SK-N-SH (cell line): ENCODE measurements at places on chromosomes 2 and 18.
A peak's percentile ranks its signal among the peaks of the same experiment; 100 is the strongest.

DNA sequence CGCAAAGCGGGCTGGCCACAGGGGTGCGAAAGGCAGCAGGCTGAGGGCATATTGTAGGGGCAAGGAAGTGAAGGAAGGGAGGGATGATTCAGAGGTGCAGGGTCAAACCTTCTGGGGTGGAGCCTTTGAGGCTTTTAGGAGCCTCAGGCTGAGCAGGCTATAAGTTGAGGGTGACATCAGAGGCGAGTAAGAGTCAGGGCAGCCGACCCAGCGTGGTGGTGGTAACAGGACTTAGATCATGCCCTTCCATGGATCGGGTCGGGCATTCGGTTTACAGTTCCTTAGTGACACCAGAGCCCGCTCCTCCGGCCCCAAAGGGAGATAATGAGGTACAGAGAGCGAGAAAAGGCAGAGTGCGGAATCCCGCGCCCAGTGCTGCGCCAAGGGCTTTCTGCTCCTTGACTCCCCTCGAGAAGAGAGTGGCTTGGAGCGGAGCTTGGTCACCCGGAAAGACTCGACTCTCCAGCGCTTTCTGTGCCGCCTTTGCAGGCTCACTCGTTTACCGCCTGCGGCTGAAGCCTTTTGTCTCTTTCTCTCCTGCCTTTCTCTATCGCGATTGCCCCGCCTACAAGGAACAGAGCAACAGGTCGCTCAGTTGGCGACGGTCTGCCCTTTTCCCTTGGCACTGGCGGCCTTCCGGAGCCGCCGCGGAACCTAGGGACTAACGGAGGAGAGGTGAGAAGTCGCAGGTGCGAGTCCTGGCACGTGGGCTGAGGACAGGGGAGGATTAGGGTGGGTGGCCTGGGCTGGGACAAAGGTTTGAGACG is 720 bp downstream of the LBX2 start:
- DNase-seq = peak; percentile 49

GRCh38 chr2:221693365-221693764 is 121.3 kb upstream of the EPHA4 start:
- DNase-seq = no peak

DNA sequence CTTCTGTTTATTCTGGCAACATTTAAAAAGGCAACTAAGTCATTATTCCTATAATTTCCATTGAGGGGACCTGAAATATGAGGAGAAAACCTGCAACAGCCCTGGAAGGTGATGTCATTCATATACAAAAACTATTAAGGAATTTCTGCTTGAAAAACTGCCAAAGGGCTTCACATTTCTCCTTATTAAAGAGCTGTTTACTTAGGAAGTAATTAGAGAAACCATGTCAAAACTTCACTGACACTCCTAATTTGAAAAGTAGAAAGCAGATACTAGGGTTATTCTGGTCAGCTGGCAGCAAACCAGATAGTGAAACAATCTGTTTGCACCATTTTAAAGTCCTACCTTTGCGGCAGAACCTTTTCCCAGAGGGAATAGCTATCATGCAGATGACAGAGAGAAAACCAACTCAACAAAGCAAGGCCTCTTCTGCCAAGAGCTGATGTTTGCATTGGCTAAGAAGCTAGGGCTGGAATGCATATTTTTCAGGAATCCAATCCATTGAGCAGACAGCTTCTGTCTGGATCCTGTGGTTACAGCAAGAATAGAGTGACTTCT is 592.2 kb upstream of the SYT4 start:
- no peak for DNase-seq

DNA sequence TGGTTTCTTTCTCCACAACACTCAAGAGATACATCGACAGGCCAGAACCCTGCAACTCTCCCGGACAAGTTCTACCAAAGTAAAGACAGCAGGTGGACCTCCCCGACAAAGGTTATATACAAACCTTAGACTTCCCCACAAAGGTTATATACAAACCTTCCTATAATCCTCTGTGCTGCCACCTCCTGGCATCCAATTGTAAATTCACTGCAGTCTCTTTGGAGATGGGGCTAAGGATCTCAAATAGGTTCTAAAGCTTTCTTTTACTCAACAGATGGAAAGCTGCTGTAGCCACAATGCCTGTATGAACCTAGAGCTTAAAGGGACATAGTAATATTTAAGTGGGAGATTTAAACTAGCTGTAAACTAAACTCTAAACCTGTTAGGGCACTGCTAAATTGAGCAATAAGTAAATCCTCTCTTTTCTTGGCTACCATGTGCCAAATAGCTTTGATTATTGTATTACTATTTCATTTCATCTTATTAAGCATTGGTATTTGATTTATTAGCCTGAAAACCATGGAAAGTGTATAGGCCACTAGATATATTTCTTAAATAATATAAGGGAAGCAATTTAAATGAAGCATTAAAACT is 9.8 kb upstream of the MREG start:
- peak; percentile 72 for DNase-seq

- no peak for DNase-seq
Observed at GRCh38 chr2:55885127-55885943, 38.2 kb downstream of the EFEMP1 start.

DNA sequence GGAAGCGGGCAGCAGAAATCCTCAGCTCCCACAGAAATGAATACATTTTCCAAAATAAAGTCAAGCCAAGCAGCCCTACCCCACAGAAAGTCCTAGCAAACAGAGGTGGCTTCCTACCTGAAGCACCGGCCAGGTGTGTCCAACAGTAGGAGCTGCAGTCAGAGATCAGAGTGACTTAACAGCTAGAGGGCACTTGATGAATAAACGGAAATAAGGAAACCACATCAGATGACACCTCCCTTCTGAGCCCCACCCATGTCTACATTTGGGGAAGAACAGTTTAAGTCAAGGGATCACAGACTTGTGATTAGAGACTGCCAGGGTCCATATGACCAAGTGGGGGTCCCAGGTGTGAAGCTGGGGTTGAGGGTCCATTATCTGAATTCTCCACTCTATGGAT is at the start of gene CXCR1:
Gene CXCR1 (minus strand): TSS at position 172 of the 400 bp plus-strand sequence. CDS start 1,751 bp downstream, outside the sequence.
- no peak for DNase-seq

GRCh38 chr18:76490033-76490432 is 5.0 kb downstream of the ZNF516 start:
- DNase-seq = no peak

DNA sequence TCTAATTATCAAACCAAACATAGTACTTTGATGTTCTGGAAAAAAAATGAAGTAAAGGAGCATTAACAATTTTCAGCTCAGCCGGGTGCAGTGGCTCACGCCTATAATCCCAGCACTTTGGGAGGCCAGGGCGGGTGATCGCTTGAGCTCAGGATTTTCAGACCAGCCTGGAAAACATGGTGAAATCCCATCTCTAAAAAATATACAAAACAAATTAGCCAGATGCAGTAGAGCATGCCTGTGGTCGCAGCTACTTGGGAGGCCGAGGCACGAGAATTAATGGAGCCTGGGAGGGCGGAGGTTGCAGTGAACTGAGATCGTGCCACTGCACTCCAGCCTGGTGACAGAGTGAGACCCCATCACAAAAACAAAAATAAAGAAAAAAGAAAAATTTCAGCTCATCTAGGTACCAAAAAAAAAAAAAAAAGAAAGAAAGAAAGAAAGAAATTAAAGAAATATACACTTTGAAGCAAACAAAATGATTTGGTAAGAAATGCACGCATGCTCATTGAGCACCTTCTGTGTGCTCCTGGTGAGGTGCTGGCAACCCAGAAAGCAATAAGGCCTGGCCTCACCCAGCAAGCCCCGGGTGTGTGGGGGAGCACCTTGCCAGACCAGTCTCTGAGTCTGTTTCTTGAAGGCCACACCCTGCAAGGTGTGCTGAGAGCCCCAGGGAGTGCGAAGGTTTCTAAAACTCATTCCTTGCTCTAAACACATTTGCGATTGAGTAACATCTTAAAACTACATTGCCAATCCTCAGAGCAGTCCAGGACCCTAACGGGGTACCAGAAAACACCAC is 133.5 kb downstream of the TFCP2L1 start:
- no peak for DNase-seq

GRCh38 chr2:68214381-68214780 is 38.0 kb downstream of the PPP3R1 start:
- DNase-seq = no peak

DNA sequence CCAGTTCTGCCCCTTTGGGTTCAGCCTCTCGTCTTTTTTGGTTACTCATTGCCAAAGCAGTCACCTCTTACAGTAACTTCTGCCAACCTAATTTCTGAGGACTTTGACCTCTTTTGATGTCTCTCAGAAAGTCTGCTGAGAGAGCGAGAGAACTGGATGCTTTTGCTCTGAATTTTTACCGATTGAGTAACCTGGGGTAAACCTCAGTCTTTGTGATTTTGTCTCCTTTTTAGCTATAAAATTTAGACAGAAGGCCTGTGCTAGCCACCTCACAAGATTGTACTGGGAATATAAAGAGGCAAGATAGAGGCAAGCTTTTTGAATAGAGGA is 34.8 kb upstream of the IL1R1 start:
- DNase-seq = no peak

GRCh38 chr2:79770926-79771325 is 258.1 kb downstream of the CTNNA2 start:
- DNase-seq = no peak

DNA sequence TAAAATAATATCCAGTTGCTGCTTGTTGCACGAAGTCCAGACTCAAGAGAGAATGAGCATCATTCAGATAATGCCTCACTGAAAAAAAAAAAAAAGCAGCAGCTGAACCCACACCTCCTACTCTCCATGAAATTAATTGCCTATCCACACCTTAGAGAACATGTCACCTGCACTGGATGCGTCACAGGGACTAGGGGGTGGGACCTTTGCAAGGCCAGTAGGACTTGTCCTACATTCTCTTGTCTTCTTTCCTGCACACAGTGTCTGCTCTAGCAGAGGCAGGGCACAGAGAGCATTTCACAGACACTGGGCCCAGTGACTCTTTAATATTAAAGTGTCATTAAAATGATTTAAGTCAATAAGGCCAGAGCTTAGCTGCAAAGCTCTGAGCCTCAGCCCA is at the start of gene ABCA12:
Gene ABCA12 (minus strand): TSS at position 148 of the 400 bp plus-strand sequence. CDS start 418 bp downstream, outside the sequence.
- DNase-seq = no peak

DNA sequence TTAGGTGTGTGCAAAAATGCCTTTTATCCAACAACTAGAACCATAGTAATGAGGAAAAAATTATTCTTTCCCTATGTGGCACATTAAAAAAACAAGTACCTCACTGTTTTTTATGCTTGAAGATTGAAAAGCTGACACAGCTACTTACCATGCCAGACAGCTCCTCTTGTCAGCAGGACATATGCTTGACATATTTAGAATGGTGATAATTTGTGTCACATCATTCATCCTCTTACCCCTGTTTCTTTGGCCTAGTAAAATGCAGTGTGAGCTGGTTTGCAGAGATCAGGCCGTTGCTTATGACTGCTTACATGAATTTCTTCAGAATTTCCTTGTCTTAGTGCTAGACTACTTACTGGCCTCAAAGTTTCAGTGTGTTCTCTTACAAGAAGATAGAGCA is 869.9 kb downstream of the LRP1B start:
- no peak for DNase-seq

DNA sequence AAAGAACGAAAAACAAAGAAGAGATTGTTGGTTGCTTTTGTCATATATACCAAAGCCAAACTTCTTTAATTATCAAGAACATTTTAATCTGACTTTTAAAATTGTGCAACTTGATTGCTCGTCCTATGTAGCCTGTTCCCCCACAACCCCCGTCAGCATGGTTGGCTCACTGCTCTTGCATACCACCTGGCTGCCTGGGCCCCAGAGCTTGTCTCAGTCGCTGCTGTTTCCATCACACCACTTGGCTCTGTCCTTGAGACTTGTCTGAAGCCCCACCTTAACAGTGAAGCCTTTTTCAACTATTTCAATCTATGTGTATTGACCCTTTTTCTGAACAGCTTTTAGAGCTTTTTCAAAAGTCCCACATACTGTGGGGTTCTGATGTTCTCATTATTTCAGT is 270.8 kb downstream of the ZNF407 start:
- DNase-seq = no peak

- no peak for DNase-seq
Observed at GRCh38 chr2:209757163-209757562, 14.5 kb upstream of the UNC80 start.

DNA sequence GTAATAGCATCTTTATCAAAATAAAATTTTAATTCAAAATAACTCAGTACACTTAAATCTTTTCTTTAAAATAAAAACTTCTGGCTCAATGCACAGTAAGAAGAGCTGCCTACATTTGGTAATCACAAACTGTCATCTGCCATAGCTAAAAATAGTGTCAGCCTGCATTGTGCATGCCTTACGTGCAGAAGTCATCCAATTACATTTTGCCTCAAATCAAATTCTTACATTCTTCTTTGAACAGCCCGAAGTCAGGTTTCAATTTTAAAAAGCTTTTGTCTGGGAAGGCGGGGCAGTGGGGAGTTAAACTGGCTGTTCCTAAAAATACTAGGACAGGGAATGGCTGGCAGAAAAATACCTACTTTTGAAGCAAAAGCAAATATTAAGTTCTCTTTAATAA is 51.1 kb downstream of the RTN4 start:
- DNase-seq = no peak

- DNase-seq = peak; percentile 21
Observed at GRCh38 chr2:6071519-6071918, 379.3 kb downstream of the SOX11 start.

DNA sequence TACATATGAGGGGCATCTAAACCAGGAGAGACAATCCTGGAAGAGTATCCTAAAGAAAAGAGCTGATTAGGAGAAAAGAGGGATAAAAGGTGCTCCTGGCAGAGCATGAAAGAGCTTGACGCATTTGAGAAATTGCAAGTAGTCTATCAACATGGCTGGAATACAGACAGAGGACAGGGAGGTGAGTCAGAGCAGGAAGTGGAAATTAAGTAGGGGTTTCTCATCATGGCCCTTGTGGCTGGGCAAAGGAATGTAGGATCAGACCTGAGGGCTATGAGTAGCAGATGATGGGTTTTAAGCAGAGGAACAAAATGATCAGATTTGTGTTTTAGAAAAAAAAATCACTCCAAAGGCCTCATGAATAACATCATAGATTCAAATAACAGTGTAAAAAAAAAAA is 49.2 kb upstream of the UGP2 start:
- DNase-seq = no peak

DNA sequence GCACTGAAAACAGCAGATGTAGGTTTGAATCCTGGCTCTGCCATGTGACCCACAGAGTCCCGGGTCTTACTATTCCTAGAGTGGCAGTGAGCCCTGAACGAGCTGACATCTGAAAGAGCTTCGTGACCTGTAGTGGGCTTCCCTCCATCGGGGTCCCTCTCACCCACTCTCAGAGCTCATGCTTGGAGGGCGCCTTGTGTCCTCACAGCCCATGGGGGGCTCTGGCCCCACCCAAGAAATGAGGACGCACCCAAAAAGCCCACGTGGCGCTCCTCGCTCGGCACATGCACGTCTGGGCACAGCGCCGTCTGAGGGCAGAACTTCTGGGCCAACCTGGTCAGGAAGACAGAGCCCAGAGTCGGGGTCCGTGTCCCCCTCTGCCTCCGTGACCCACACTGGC is 23.7 kb downstream of the LBH start:
- no peak for DNase-seq

DNA sequence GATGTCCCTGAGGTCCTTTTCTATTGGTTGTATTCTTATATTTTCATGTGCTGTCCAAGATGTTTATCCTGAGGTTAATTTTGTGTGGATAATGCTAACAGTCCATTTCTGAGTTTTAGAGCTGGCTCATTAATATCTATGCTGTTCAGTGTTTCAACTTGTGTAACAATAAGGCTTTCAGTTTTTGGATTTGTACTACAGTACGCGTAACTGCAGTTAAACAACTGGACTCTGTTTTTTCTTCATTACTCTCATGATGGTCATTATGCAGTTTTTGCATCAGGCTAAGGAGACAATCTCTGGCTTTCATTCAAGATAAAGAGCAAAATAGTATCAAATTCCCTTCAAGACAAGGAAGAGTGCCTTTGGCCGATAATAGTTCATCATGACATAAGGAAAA is 1364.8 kb downstream of the DPP10 start:
- DNase-seq = no peak

GRCh38 chr18:61597316-61597715 is 264.1 kb downstream of the CDH20 start:
- no peak for DNase-seq
